Activated naive CD8-positive, alpha-beta T cell treated with anti-CD3 and anti-CD28 coated beads for 36 hours (primary cell): ENCODE measurements at places on chromosomes 2 and 18. TPM values are rescaled to one million over a fixed set of nuclear protein-coding genes. Genes with fewer than 3 reads are reported as not detected.

DNA sequence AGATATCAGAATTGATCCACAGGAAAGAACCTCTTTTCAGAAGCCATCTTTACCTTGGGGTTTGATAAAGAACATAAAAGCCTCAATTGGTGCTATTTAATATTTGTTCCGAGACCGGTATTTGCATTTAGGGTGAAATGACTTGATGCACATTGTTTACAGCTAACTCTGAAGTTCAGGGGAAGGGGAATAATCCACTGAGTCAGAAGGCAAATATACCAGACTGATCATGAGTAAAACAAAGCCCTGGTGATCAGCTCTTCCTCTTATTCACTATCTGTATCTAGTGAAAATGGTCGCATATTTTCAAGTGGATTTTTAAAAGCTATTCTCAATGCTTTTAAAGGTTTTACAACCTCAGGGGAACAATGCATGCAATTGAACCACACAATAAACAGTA is 53.0 kb upstream of the ATP8B1 start:
- no peak overlapping the region for H3K4me3 ChIP-seq
- DNase-seq = no peak
- no peak overlapping the region for H3K27ac ChIP-seq
- no peaks in the 10 kb centered on the region for H3K36me3 ChIP-seq
- peaks cover 8% of the 10 kb centered on the region for H3K27me3 ChIP-seq

DNA sequence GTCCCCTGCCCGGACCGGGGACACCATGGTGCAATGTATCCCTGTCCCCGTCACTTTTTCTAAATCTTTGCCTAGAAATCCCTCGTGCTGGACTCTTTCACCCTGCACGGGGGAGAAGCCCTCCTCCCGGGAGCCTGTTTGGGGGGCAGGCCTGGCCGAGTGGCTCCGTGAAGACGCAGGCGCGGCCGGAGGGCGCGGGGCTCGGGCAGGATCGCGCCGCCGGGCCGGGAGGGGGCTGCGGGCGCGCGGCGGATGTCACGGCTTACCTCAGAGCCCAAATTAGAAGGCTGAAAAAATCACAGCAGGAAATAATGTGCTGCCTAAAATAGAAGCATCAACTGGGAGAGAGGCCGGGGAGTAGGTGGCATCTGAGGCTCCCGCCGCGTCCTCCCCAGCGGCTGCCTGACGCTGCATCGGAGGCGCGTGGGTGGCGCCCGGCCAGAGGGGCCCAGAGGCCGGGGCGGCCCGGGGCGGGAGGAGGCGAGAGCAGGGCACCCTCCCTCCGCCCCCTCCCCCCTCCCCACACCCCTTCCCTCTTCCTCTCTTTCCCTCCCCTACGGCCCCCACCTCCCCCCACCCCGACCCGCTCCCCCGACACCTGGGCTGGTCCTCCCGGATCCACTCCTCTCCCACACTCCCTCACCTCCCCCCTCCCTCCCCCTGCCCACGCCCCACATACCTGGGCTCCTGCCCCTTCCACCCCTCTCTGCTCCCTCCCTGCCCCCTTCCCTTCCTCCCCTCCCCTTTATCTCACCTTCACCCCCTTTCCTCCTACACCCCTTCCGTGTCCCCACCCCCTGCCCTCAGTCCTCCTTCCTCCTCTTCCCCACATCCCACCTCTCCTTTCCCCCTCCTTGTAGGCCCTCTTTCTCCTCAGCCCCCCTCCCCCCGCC is 51.9 kb downstream of the SLC4A1AP start:
- peaks cover 25% of the 10 kb centered on the region for H3K4me1 ChIP-seq
- H3K36me3 ChIP-seq = no peaks in the 10 kb centered on the region
- H3K27ac ChIP-seq = no peak overlapping the region
- peaks cover 16% of the 10 kb centered on the region for H3K27me3 ChIP-seq

DNA sequence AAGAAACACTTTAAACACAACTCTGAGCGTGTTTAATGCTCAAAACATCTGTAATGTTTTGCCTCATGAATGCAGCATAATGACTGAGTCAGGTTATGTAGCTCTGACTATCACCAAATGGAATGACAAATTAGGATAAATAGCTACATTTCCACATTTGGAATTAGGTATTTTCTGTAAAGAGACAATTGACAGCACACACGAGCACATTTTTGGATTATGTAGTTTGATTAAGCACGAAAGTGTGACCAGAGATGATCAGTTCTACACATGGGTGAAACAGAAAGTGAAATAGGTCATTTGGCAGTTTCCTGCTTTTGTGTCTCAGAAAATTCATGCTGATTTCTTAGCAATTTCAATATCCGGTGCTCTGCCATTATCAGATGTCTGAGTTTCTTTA is 29.0 kb downstream of the LPIN1 start:
- no peak for DNase-seq
- H3K27ac ChIP-seq = peak overlapping the region; percentile 96
- no peaks in the 10 kb centered on the region for H3K27me3 ChIP-seq

GRCh38 chr2:176614930-176615329 is 345.7 kb downstream of the MTX2 start:
- peaks cover 35% of the 10 kb centered on the region for H3K27me3 ChIP-seq
- no peaks in the 10 kb centered on the region for H3K4me1 ChIP-seq
- H3K4me3 ChIP-seq = no peak overlapping the region
- DNase-seq = no peak

- H3K27me3 ChIP-seq = peaks cover 79% of the 10 kb centered on the region
- H3K4me3 ChIP-seq = peak overlapping the region; percentile 40
- H3K27ac ChIP-seq = no peak overlapping the region
- peaks cover 14% of the 10 kb centered on the region for H3K4me1 ChIP-seq
- no peak for DNase-seq
- H3K36me3 ChIP-seq = no peaks in the 10 kb centered on the region
Measured at GRCh38 chr2:153476816-153477635, 1.5 kb downstream of the RPRM start.

DNA sequence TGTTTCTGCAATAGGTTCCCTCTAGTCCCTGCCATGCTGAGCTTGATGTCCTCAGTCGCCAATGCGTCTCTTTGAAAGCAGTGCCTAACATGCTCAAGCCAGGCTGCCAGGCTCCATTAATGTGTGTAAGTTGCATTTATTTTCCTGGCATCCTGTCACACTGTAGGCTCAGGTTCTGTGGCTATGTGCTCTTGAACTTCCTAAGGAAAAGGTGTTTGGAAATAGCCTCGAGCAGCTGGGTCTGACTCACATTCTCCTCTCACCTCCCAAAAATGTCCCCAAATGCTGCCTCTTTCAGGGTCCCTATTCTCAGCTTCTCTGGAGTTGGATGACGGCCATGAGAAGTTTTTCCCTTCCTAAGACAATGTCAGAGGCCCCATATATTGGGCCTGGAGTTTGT is 58.0 kb upstream of the SLC14A2 start:
- no peaks in the 10 kb centered on the region for H3K27me3 ChIP-seq
- no peaks in the 10 kb centered on the region for H3K4me1 ChIP-seq
- H3K27ac ChIP-seq = no peak overlapping the region
- H3K36me3 ChIP-seq = no peaks in the 10 kb centered on the region
- DNase-seq = no peak
- H3K4me3 ChIP-seq = no peak overlapping the region

- no peak overlapping the region for H3K27ac ChIP-seq
- peaks cover 10% of the 10 kb centered on the region for H3K27me3 ChIP-seq
- DNase-seq = no peak
- peaks cover 13% of the 10 kb centered on the region for H3K4me1 ChIP-seq
Measured at GRCh38 chr2:173049831-173050230, 25.8 kb upstream of the MAP3K20 start.

DNA sequence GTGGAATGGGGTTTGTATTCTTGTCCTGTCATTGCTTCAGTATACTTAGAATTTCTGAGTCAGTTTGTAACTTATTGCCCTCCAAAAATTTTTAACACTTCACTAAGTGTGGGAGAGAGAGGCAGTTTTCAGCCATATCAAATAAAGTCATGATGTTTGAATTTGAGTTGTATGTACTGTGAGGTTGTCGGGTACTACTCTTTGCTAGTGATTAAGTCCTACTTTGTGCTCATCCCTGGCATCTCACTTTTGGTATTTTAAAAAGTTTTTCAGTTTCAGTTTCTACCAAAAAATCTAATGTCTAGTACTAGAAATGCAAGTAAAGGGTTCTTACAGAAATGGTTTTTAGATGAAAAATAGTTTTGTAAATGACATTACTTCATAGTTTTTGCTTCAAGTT is 40.7 kb downstream of the EIF5B start:
- no peak overlapping the region for H3K4me3 ChIP-seq
- H3K27ac ChIP-seq = peak overlapping the region; percentile 3
- H3K27me3 ChIP-seq = no peaks in the 10 kb centered on the region

- H3K4me1 ChIP-seq = no peaks in the 10 kb centered on the region
- no peak for DNase-seq
- H3K27ac ChIP-seq = no peak overlapping the region
- no peaks in the 10 kb centered on the region for H3K27me3 ChIP-seq
- no peaks in the 10 kb centered on the region for H3K36me3 ChIP-seq
Measured at GRCh38 chr18:28138816-28139215, 38.1 kb downstream of the CDH2 start.

GRCh38 chr2:189613077-189613636 is 32.6 kb upstream of the SLC40A1 start:
- DNase-seq = no peak
- no peak overlapping the region for H3K4me3 ChIP-seq
- H3K36me3 ChIP-seq = no peaks in the 10 kb centered on the region

GRCh38 chr2:235689427-235689853 is 195.6 kb downstream of the AGAP1 start:
- no peaks in the 10 kb centered on the region for H3K36me3 ChIP-seq

- no peak for DNase-seq
- no peaks in the 10 kb centered on the region for H3K4me1 ChIP-seq
- no peaks in the 10 kb centered on the region for H3K36me3 ChIP-seq
- H3K4me3 ChIP-seq = no peak overlapping the region
- no peaks in the 10 kb centered on the region for H3K27me3 ChIP-seq
- no peak overlapping the region for H3K27ac ChIP-seq
Measured at GRCh38 chr2:46861916-46862315, 53.7 kb downstream of the MCFD2 start.

- H3K4me3 ChIP-seq = peak overlapping the region; percentile 83
- peak overlapping the region; percentile 86 for H3K27ac ChIP-seq
- H3K36me3 ChIP-seq = peaks cover 13% of the 10 kb centered on the region
- DNase-seq = peak; percentile 78
Measured at GRCh38 chr2:25161055-25161781, 7.2 kb downstream of the POMC start.

- no peaks in the 10 kb centered on the region for H3K36me3 ChIP-seq
- DNase-seq = no peak
- no peak overlapping the region for H3K27ac ChIP-seq
- H3K27me3 ChIP-seq = peaks cover 5% of the 10 kb centered on the region
- peaks cover 7% of the 10 kb centered on the region for H3K4me1 ChIP-seq
Measured at GRCh38 chr2:182952741-182953450, 85.4 kb downstream of the NCKAP1 start.

DNA sequence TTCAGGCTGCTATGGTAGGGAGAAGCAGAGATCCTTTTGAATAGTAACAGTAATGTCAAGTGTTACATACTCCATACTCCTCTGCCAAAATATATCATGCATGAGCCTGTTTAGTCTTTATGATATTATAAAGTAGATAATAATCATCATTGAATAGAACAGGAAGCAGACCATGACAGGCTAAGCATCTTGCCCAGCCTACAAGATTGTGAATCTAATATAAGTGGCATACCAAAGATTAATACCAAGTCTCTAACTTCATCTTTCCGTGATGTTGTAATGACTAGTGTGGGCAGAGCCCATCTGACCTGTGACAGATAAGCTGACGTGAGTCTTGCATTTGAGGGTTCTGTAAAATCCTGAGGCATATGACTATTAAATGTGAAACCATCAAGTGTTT is 13.1 kb downstream of the NDUFB3 start:
- H3K36me3 ChIP-seq = peaks cover 21% of the 10 kb centered on the region
- DNase-seq = no peak
- H3K27ac ChIP-seq = no peak overlapping the region
- H3K27me3 ChIP-seq = no peaks in the 10 kb centered on the region
- H3K4me1 ChIP-seq = peaks cover 6% of the 10 kb centered on the region

- peak overlapping the region; percentile 94 for H3K27ac ChIP-seq
- peaks cover 68% of the 10 kb centered on the region for H3K4me1 ChIP-seq
- peaks cover 6% of the 10 kb centered on the region for H3K36me3 ChIP-seq
- H3K4me3 ChIP-seq = peak overlapping the region; percentile 41
Measured at GRCh38 chr2:136057023-136057801, 60.7 kb downstream of the CXCR4 start.

DNA sequence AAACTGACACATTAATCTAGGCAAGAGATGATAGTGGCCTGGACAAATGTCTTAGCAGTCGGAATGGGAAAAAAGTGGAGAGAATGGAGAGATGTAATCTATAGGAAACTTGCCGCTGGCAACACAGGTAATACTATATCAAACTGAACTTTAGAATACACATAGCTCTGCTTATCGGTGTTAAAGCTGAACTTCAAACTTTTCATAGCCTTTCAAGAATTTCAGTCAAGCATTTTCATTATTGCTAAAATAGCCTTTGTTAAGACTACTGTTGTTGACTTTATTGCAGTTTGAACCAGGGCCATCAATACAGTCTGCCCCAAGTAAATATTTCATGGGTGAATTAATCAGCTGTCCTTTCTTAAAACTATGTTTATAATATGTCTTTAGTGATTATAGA is 12.9 kb upstream of the CHST9 start:
- H3K27ac ChIP-seq = no peak overlapping the region
- no peak for DNase-seq
- no peak overlapping the region for H3K4me3 ChIP-seq
- no peaks in the 10 kb centered on the region for H3K36me3 ChIP-seq

DNA sequence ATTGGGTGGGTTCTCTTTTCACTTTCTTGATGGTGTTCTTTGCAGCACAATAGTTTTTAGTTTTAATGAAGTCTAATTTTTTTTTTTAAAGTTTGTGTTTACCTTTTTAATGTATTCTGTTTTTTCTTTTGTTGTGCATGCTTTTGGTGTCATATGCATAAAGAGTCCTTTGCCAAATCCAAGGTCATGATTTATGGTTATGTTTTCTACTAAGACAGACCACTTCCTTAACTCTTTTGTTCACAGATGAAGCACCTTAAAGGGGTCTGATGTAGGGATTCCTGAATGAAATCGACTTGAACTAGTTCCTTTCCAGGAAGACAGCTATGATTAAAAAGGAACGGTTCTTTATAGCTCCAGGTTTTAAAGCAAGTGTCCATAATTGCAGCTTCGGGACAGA is 23.1 kb downstream of the LPIN1 start:
- no peak overlapping the region for H3K27ac ChIP-seq
- peaks cover 41% of the 10 kb centered on the region for H3K36me3 ChIP-seq
- no peaks in the 10 kb centered on the region for H3K27me3 ChIP-seq
- no peak overlapping the region for H3K4me3 ChIP-seq
- DNase-seq = no peak

MYO7B gene
- total RNA-seq = 0.62 TPM

KIAA2012 gene
- not detected for total RNA-seq

CSRNP3 gene
- not detected for total RNA-seq

UNC80 gene
- total RNA-seq = not detected

CEP68 gene
- 4.0 TPM for total RNA-seq
